ENCODE measurements at places on chromosomes 16 and 17.

GRCh38 chr17:38797828-38798227 lies 1.5 kb downstream of the PIP4K2B start:
- DNase-seq, result no peak

DNA sequence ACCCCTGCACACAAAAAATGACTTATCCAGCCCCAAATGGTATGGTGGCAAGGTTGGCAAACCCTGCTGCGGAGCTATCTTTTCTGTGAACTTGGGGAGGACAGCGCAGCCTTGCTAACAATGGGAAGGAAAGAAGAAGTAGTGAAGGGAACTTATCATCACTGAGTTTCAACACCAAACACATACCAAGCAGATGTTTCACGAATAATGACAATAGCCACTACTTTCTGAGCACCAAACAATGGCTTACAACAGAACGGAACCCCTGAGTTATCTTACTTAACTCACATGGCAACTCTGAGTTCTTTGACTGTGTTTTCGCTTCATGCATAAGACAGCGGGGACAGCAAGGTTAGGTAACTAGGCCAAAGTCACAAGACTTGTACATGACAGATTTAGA lies 148.9 kb downstream of the XYLT1 start:
- DNase-seq, result no peak

DNA sequence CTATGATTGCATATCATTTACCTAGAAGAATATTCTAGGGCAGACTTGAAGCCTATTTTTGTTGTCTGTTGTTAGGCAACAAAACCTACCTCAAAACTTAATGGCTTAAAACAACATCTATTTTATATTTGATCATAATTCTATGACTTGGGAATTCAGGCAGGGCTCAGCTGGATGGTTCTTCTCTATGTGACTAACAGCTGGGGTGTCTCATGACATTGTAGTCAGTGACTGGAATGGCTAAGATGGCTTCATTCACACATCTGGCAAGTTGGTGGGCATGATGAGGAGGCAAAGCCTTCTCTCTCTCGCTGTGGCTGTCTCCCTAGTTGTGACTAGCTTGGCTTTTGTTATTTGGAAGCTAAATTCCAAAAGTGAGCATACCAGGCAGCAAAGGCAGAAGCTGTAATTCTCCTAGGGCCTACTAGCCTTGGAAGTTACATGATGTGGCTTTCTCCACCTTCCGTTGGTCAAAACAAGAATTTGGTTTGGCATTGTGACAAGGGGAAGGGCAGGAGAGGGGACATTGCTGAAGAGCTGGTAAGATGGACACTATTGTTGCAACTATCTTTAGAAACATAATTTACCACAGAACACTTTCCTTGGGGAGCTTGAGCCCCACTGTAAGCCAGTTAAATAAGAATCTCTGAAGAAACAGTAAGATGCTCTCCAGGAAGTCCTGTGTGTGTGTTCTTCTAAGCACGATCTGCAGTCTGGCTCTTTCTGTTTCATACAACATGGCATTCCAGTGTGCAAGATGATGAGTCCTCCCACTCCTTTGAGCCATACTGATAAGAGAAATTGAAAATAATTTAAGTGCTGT lies 39.4 kb downstream of the ZNRF1 start:
- no peak for DNase-seq

DNA sequence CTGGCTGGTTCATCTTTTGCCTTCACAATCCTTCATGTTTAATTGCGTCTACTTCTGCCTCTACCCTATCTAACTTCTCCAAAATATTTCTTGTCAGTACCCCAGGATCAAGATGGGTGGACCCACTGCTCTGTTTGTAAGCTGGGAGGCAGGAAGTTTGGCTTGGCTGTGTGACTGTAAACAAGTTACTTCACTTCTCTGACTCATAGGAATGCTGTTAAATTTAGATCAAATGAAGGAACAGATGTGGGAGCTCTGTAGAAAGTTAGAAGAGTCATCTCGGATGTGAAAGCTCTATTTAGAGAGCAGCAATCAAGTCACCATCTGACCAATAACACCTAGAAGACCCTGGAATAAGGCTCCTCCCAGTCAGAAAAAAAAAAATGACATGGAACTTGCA lies 55.2 kb upstream of the MRTFB start:
- no peak for DNase-seq

DNA sequence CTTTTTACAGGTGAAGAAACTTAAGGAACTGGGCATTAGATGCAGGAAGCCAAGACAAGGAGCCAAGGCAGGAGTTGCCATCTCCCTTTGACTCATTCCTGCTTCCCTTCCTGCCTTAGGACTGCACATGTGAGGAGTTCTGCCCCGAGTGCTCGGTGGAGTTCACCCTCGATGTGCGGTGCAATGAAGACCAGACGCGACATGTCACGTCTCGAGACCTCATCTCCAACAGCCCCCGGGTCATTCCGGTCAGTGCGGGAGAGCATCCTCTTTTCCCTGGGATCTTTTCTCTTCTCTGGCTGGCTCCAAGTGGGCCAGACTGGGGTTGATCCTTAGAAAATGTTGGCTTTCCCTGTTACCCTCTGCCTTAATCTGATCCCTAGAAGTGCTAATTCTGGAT lies 6.6 kb downstream of the POLR2C start:
- no peak for DNase-seq

DNA sequence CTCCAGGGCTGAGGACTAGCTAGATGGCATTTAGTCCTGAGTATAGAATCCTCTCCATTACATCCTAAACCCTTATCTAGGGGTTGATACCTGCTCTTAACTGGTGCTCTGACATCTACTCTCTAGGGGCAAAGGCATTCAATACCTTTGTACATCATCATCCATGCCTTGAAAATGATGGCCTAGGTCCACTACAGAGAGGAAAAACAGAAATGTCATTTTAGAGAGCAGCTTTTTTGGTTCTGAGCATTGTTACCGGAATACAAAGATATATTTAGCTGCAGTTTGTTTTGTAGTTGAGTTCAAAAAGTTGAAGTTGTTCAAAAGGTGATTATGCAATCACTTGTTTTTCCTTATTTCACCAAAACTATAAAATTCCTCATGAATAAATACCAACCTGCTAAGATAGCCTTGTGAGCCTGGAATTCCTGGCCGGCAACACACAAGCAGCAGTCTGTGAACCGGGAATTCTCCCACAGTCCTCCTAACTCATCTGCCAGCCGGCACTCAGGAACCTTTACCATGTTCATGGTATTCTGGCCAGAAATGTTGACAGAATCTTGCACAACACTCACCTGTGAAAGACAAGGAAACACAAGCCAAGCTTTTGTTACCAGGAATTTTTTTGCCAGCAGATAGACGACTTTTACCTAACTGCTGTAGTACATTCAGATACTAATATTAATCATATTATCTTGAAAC lies 35.4 kb downstream of the NXPH3 start:
- no peak for DNase-seq

DNA sequence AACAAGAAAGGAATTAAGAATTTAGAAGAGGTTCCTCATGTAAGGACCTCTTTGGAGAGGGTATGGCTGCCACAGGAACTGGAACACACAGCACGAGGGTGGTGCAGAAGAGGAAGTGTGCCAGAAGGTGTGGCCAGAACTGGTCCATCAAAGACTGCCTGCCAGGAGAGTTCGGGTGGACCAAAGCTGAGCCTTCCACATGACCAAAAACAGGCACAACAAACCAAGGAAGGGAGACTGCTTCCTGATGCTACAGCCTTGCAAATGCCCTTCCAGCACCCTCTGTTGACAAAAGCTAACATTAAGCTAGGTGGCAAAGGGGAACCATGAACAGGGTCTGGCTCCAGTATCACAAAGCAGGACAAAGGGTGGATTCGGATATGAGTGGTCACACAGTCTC lies 125.8 kb upstream of the TMEM97 start:
- no peak for DNase-seq

- no peak for DNase-seq
Observed at GRCh38 chr17:48283411-48283810, 146.6 kb downstream of the SKAP1 start.

DNA sequence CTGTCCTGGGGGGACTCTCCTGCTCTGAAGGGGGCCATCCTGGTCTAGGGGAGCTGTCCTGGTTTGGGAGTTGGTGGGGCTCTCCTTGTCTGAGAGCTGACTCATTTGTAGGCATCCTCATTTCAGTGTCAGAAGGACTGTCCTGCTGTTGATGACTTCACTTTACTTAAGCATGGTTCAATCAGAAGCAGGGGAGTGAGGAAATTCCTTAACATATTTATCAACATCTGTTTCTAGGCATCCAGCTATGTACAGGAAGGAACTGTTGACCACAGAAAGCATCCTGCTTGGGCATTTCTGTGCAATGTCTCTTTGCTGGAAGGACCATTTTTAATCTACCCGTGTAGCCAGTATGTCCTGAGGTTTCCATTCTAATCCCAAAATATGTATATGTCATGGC lies 502.7 kb upstream of the HSBP1 start:
- DNase-seq, result no peak

- no peak for DNase-seq
Observed at GRCh38 chr16:3879258-3879886, 1.1 kb downstream of the CREBBP start.

GRCh38 chr16:12256921-12257320 lies 280.4 kb downstream of the SNX29 start:
- DNase-seq, result no peak

GRCh38 chr16:19817875-19818274 lies 66.8 kb downstream of the GPRC5B start:
- no peak for DNase-seq

DNA sequence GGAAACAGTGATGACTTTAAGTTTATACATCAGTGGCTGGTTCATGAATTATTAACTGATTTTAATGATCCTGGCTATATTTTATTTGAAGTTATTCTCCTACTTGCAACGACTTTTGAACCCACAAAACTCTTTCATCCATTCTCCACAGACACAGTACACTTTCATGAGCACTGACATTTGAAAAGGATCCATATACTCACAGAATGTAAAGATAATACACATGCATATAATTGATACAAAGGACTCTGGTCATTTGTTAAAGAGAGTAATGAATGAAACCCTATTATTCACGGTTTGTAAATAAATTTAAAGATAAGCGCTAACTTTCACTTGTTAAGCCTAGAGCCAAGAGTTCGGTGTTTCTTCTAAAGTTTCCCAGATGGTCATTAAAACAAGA lies 3.3 kb downstream of the TOX3 start:
- DNase-seq, result no peak

GRCh38 chr17:57282296-57282695 lies 26.0 kb downstream of the MSI2 start:
- no peak for DNase-seq

GRCh38 chr17:34161690-34162089 lies 93.4 kb upstream of the CCL2 start:
- no peak for DNase-seq

GRCh38 chr16:4359914-4360313 lies 8.8 kb upstream of the PAM16 start:
- no peak for DNase-seq

DNA sequence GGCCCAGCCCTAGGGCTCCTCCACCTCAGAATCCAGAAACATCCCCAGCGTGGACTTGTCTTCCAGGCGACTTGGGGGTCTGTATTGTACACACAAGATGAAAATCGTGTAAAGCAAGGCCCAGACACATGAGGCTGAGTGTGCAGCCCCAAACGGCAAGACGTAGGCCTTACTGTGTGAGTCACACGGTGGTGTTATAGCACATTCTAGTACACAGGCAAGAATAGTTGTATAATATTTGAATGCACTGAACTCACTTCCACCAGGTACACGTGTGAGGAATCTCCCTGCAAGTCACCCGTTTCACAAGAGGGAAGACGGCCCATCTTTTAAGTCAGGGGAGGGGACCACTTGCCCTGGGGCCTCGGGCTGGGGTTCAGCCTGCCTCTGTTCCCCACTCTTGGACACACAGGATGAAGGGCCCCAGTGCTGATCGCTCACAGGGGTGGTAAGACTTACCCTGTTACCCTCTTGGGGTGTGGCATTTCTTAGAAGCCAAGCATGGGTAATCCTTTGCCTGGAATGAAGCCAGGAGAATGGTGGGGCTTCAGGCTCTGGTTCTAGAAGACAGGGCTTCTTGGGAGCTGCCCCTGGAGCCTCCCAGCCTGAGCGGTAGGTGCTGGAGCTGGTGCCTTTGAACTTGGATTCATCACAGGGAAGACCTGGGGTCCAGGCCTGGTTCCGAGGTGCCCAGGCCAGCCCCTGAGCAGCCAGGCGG lies 71.3 kb downstream of the SREBF1 start:
- DNase-seq, result no peak

DNA sequence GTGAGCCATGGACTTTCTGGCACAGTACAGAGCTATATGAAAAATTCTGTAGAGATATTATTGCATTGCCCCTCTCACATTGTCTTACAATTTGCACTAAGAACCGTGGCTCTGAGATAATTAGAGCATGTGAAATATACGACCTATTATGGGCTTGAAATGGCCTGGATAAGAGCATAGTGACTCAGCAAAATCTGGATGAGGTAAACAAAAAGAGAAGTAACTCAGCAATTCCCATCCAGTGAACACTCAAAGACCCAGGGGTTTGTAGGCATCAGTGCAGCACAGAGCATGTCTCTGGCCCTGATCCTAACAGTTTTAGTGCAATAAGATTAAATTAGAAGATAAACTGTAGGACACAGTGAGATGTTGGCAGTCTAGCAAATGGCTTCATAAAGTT lies 317.2 kb upstream of the MYOCD start:
- no peak for DNase-seq
